Activated CD4-positive, alpha-beta T cell treated with anti-CD3 and anti-CD28 coated beads for 36 hours (primary cell): ENCODE measurements at places on chromosomes 1 and 21. TPM values are rescaled to one million over a fixed set of nuclear protein-coding genes. Genes with fewer than 3 reads are reported as not detected.
A peak's percentile ranks its signal among the peaks of the same experiment; 100 is the strongest.

Gene ZNF683
- not detected for total RNA-seq

DNA sequence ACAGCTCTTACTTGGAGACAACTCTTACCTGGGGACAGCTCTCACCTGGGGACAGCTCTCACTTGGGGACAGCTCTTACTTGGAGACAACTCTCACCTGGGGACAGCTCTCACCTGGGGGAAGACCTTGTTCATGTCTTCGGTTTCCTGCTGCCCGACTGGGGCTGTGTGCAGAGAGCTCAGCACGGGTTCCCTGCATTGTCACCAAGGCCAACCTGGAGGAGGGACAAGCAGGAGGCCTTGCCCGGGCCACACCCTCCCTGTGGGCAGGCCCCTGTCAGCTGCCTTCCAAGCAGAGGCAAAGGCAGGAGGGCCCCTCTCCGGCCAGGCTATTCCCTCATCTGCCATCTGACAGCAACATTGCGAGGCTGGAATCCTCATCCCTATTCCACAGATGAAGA lies at the start of gene LDLRAD1:
LDLRAD1 (minus strand) TSS at position 208 of the 400 bp plus-strand sequence; CDS start at position 134, 74 bp downstream.
- no peak for DNase-seq
- H3K4me1 ChIP-seq: no peaks in the 10 kb centered on the region
- H3K27ac ChIP-seq: no peak within 1 kb of the TSS
- no peak within 1 kb of the TSS for H3K4me3 ChIP-seq
- H3K27me3 ChIP-seq: no peaks in the 10 kb centered on the region
- no peaks in the 10 kb centered on the region for H3K36me3 ChIP-seq

GRCh38 chr1:235887676-235888075 lies 21.0 kb upstream of the LYST start:
- no peaks in the 10 kb centered on the region for H3K27me3 ChIP-seq
- H3K27ac ChIP-seq: peak overlapping the region; percentile 84
- H3K4me3 ChIP-seq: peak overlapping the region; percentile 15
- peaks cover 46% of the 10 kb centered on the region for H3K4me1 ChIP-seq
- H3K36me3 ChIP-seq: no peaks in the 10 kb centered on the region
- DNase-seq: no peak

DNA sequence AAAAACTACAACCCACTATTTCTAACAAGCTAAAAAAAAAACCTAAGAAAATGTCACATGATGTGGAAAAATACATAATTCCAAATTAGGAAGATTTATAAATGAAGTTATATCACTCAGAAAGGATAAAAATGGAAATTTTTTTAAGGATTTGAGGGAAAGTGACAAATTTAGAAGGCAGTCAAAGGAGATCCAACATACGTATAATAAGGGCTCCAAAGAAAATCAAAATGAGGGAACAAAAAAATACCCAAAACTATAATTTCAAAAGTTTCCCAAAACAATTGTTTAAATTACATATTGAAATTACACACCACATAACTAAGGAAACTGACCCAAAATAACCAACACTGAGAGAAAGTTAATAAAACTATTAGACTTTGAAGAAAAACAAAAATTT lies 381.1 kb upstream of the KAZN start:
- H3K4me3 ChIP-seq: no peak overlapping the region
- no peak overlapping the region for H3K27ac ChIP-seq
- H3K27me3 ChIP-seq: peaks cover 5% of the 10 kb centered on the region
- no peaks in the 10 kb centered on the region for H3K36me3 ChIP-seq

GRCh38 chr1:198713081-198713480 lies 74.2 kb downstream of the PTPRC start:
- H3K4me3 ChIP-seq: no peak overlapping the region
- no peaks in the 10 kb centered on the region for H3K27me3 ChIP-seq
- peak overlapping the region; percentile 63 for H3K27ac ChIP-seq
- H3K4me1 ChIP-seq: peaks cover 53% of the 10 kb centered on the region
- H3K36me3 ChIP-seq: peaks cover 76% of the 10 kb centered on the region

Gene PYHIN1
- total RNA-seq: 6.8 TPM

- H3K4me3 ChIP-seq: no peak overlapping the region
- no peaks in the 10 kb centered on the region for H3K4me1 ChIP-seq
- H3K27ac ChIP-seq: no peak overlapping the region
Observed at GRCh38 chr1:147124266-147124665, 48.0 kb downstream of the PRKAB2 start.

GRCh38 chr1:216462066-216462775 lies 39.0 kb upstream of the USH2A start:
- H3K27ac ChIP-seq: no peak overlapping the region
- DNase-seq: no peak
- no peak overlapping the region for H3K4me3 ChIP-seq
- no peaks in the 10 kb centered on the region for H3K36me3 ChIP-seq

Gene RSPH1
- total RNA-seq: 0.21 TPM

Gene USH2A
- not detected for total RNA-seq

GRCh38 chr1:7898962-7899361 lies 41.7 kb downstream of the TNFRSF9 start:
- no peak overlapping the region for H3K4me3 ChIP-seq
- no peaks in the 10 kb centered on the region for H3K36me3 ChIP-seq
- H3K27ac ChIP-seq: no peak overlapping the region

DNA sequence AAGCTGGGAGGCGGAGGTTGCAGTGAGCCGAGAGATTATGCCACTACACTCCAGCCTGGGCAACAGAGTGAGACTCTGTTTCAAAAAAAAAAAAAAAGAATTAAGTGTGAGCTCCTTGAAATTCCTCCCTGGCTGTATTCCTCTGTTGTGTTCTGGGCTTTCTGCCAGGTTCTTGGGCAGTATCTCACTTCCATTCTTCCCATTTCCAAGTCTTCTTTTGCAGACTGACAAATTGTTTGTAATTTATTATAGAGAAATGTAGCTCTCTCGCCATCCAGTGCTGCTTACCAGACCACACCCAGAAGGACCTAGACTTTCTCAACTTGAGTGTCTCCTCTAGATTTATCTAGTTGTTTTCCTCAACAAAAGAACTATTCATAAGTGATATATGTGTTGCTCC lies 105.0 kb upstream of the ADGRL2 start:
- no peak for DNase-seq
- no peaks in the 10 kb centered on the region for H3K36me3 ChIP-seq
- H3K4me1 ChIP-seq: no peaks in the 10 kb centered on the region
- peaks cover 2% of the 10 kb centered on the region for H3K27me3 ChIP-seq
- no peak overlapping the region for H3K27ac ChIP-seq

DNA sequence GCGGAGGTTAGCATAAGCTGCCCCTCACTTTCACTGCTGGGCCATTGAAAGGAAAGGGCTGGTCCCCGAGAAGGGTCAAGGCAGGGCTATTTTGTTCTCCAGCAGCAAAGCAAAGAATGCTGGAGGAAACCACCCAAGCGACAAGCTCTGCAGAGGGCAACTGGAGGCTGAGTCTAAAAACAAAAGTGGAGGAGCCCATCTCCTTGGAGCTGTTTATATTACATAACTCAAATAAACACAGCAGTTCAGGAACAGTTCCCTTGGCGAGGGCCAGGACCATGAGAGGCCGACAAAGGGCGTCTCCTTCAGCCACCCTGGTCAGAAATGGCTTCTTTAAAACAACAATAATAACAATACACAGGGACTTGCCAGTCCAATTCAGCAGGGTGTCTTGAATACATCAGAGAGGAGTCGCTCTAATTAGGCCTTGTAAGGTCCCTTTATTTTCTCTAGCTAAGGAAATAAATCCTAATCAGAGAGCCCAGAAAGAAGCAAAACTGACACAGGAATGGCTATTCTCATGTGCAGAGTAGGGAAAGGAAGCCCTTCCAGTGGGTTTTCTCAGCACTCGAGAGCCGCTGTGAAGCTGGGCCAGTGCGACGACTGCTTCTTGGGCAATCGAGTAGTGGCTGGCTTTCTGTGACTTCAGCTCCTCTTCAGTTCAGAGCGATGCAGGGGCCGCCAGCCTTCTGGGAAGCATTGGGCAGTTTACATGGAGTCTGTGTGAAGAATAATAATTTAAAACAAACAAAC lies 57.0 kb upstream of the TARBP1 start:
- no peak for DNase-seq
- no peaks in the 10 kb centered on the region for H3K4me1 ChIP-seq
- H3K36me3 ChIP-seq: no peaks in the 10 kb centered on the region
- no peaks in the 10 kb centered on the region for H3K27me3 ChIP-seq

DNA sequence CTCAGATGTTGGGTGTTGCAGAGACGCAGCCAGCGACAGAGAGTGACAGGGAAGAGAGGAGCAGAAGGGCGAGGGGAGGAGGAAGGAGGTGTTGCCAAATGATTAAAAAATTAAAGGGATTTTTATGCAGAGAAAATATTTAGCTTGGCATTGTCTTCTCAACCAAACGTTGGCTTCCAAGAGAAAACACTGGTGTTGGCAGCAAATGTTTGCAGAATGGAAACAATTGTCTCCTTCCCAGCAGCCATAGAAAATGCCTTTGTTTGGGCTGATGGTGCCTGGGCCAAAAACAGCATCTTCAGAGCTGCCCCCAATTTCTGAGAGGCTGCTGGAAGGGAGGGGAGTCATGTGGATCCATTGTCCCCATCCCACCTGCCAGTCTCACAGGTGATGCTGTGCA lies 29.7 kb upstream of the GRIK3 start:
- no peaks in the 10 kb centered on the region for H3K36me3 ChIP-seq
- H3K27ac ChIP-seq: no peak overlapping the region
- H3K4me3 ChIP-seq: no peak overlapping the region
- no peaks in the 10 kb centered on the region for H3K4me1 ChIP-seq

- no peak for DNase-seq
- no peak overlapping the region for H3K27ac ChIP-seq
- peaks cover 33% of the 10 kb centered on the region for H3K4me1 ChIP-seq
- H3K27me3 ChIP-seq: peaks cover 9% of the 10 kb centered on the region
Observed at GRCh38 chr1:153346077-153346723, 2.4 kb downstream of the PGLYRP4 start.

DNA sequence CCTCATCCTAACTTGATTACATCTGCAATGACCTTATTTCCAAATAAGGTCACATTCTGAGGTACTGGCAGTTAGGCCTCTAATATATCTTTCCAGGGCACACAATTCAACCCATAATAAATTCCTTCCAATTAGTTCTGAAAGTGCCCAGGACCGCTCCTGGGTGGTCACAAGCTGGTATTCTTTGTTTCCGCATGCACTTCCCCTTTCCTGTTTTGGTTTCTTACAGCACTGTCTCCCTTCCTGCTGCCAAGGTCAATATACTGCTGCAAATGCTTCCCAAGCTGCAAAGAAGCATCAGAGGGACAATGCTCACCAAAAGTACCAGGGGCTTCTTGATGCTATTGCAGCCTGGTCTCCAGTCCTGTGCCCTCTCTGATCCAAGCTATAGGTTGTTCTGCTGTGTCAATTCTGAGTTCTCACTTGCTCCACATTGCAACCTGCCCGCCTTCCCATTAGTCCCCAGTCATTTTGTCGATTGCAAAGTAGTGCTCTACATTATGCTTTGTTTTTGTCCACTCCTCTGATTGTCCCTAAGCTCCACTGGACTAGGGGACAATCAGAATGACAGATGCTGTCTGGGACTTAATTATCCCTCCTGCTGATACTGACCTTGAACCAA lies 13.9 kb upstream of the XPR1 start:
- H3K36me3 ChIP-seq: no peaks in the 10 kb centered on the region
- no peak overlapping the region for H3K4me3 ChIP-seq
- no peaks in the 10 kb centered on the region for H3K27me3 ChIP-seq
- H3K27ac ChIP-seq: no peak overlapping the region

- H3K36me3 ChIP-seq: no peaks in the 10 kb centered on the region
- H3K27ac ChIP-seq: no peak overlapping the region
- H3K4me3 ChIP-seq: no peak overlapping the region
- no peak for DNase-seq
- H3K4me1 ChIP-seq: no peaks in the 10 kb centered on the region
- H3K27me3 ChIP-seq: no peaks in the 10 kb centered on the region
Observed at GRCh38 chr1:93979718-93980319, 70.6 kb upstream of the GCLM start.

Gene PWP2
- total RNA-seq: 28.9 TPM

GRCh38 chr21:32143241-32143939 lies 135.5 kb downstream of the MIS18A start:
- no peak overlapping the region for H3K4me3 ChIP-seq
- H3K27ac ChIP-seq: no peak overlapping the region
- DNase-seq: no peak
- H3K27me3 ChIP-seq: peaks cover 5% of the 10 kb centered on the region
- no peaks in the 10 kb centered on the region for H3K4me1 ChIP-seq

DNA sequence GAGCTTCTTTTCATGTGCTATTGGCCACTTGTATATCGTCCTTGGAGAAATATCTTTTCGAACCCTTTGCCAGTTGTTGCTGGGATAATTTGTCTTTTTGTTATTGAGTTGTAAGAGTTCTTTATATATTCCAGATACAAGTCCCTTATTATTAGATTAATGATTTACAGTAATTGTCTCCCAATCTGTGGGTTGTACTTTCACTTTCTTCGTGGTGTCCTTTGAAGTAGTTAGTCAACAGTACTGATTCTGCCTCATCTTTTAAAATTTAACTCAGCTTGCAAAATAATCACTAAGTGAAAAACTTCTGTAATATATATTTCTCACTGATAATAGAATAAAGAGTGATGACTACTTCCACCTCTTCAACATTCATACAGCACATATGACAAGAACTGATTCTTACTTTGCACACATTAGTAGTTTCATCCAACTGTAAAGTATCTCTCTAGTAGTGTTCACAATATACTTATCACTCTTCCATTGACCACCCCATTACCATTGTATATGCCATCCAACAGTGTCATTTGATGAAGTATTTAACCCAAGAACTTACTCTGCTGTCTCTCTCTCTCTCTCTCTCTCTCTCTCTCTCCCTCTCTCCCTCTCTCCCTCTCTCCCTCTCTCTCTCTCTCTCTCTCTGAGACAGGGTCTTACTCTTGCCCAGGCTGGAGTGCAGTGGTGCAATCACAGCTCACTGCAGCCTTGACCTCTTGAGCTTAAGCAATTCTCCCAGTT lies 104.2 kb upstream of the DMRTA2 start:
- no peak overlapping the region for H3K4me3 ChIP-seq
- H3K4me1 ChIP-seq: peaks cover 4% of the 10 kb centered on the region
- no peak overlapping the region for H3K27ac ChIP-seq
- H3K36me3 ChIP-seq: peaks cover 44% of the 10 kb centered on the region
- no peak for DNase-seq

Gene TOR1AIP2
- 47.7 TPM for total RNA-seq

Gene CSRP1
- total RNA-seq: 49.2 TPM

- H3K36me3 ChIP-seq: no peaks in the 10 kb centered on the region
- H3K27ac ChIP-seq: no peak overlapping the region
- no peak for DNase-seq
Observed at GRCh38 chr1:186628910-186629309, 51.3 kb downstream of the PTGS2 start.

Gene CELA3B
- not detected for total RNA-seq

DNA sequence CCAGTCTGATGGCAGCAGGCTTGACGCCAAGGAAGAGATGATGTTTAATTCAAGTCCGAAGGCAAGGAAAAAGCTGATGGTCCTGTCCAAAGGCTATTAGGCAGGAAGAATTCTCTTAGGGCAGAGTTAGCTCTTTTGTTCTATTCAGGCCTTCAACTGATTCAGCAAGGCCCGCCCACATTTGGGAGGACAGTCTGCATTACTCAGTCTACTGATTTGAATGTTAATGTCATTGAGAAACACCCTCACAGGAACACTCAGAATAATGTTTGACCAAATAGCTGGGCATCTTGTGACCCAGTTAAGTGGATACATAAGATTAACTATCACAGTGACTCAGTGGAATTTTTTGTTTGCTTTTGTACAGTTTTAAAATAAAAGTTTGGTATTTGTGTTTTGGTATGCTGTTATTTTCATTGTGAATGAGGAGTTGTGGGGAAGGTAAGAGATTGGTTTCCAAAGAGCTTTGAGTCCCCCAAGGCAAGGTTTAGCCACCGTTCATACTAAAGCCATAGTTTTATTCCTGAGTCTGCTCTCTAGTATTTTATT lies 1.7 kb upstream of the ZNF691 start:
- H3K4me3 ChIP-seq: no peak overlapping the region
- H3K4me1 ChIP-seq: peaks cover 30% of the 10 kb centered on the region
- peak; percentile 33 for DNase-seq
- no peaks in the 10 kb centered on the region for H3K27me3 ChIP-seq
- H3K27ac ChIP-seq: no peak overlapping the region

GRCh38 chr1:70583522-70583921 lies 172.5 kb downstream of the CTH start:
- no peaks in the 10 kb centered on the region for H3K4me1 ChIP-seq
- no peaks in the 10 kb centered on the region for H3K27me3 ChIP-seq
- no peaks in the 10 kb centered on the region for H3K36me3 ChIP-seq
- H3K27ac ChIP-seq: no peak overlapping the region
